ENCODE measurements at places on chromosomes 3 and 15.

DNA sequence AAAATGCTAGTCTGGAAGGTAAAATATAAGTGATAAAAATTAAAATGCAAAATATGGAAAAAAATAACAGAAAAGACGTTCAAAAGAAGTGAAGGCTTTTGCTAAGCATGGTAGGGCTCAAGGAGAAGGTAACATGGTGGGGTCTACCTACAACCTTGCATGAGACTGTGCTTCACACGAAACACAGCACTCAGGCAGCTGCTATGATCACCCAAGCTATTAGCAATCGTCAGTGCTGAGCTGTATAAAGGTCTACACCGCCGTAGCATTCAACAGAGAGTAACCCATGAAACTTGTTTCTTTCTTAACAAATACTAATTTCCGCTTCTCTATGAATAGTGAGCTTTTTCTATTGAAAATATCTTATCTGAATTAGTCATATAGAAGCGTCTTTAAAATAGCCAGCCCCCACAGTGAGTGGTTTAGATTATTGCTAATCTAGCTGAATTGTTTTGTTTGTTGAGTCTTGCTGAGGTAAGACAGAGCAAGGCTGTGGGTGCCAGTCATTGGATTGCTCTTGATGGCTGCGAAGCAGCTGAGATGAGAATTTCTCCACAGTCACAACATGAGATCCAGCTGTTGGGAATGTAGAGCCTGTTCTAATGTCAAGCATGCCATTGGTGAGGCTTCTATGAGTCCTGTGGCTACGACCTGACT, 230.0 kb downstream of the KLF13 start:
- DNase-seq = no peak

- peak; percentile 34 for DNase-seq
Measured at GRCh38 chr3:15310491-15311370, 21.7 kb downstream of the SH3BP5 start.

DNA sequence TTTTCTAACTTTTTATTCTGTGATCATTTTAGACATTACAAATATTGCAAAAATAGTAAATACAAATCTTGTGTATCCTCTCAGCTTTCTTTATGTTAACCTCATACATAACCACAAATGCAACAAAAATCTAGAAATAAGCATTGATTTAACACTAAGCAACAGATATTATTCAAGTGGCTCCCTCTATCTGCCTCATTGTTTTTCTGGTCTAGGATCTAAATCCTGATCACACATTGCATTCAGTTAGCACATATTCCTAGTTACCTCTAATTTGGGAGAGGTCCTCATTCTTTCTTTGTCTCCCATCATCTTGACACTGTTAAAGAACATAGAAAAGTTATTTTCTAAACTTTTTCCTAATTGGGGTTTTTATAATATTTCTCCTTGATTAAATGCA, 1126.0 kb downstream of the ROBO2 start:
- no peak for DNase-seq

- DNase-seq = no peak
Measured at GRCh38 chr3:190533511-190534281, 19.8 kb downstream of the IL1RAP start.

GRCh38 chr15:62566248-62566647, 401.2 kb upstream of the C2CD4B start:
- DNase-seq = no peak

GRCh38 chr15:88894819-88895767, at the start of gene HAPLN3:
HAPLN3 (minus strand) TSS chr15:88895544; CDS start chr15:88887298, 8,246 bp downstream.
- peak; percentile 65 for DNase-seq

GRCh38 chr3:49616491-49616941, 57.6 kb upstream of the APEH start:
- no peak for DNase-seq

DNA sequence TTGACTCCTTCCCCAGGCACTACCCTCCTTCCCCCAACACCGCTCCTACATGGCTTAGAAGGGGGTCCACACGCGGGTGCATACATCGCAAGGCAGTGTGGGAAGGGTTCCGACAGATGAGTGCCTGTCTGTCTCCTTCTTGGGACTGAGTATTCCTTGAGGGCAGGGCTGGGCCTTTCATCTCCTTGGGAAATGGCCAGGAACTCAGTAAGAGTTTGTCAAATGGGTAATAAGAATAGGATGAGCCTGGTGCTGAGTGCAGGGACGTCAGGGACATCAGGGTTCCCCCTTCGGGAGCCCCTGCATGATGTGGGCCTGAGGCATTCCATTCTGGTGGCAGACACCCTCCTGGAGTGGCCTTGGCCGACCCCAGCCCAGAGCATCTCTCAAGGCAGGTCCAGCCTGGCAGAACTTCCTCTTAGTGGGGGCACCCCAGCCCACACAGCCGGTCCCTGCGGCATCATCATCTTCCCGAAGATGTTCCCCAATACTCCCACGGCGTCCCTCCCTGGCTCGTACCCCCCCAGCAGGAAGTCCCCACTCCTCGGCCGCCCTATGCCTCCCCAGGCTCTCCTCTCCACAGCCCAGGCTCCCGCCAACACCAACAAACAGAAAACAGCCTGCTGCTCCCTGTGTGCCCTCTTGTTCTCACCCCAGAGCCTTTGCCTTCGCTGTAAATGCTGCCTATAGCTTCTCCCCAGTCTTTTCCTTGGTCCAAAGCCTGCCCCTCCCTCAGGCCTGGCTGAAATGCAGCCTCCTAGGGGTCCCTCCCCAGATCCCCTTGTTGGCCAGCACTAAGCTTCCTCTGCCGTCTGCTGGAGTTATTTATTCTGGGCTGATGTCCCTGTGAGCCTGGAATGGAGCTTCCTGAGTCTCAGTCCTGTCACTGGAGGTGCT, 67.5 kb upstream of the LCTL start:
- DNase-seq = no peak

DNA sequence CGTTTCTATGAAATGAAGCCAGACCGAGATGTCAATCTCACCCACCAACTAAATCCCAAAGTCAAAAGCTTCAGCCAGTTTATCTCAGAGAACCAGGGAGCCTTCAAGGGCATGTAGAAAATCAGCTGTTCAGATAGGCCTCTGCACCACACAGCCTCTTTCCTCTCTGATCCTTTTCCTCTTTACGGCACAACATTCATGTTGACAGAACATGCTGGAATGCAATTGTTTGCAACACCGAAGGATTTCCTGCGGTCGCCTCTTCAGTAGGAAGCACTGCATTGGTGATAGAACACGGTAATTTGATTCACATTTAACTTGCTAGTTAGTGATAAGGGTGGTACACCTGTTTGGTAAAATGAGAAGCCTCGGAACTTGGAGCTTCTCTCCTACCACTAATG, 41.9 kb upstream of the TRA2B start:
- no peak for DNase-seq

- DNase-seq = no peak
Measured at GRCh38 chr3:151067158-151067557, 18.3 kb upstream of the MED12L start.

DNA sequence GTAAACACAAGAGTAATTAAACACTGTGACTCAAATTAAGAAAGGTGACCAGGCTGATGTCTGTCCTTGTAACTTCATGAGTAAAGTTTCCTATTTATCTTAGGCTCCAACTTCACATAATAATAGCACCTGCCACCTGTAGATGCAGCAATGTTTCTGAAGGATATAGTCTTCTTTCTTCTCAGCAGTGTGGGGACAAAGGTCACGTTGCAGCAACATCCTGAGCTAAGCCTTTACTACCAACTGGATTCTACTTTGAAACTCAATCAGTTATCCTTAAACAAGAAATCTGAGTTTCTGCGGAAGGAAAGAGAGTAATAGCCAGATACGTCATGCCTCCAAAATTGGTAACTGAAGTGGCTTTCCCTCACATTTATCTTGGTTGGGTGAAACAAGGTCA, 253.1 kb downstream of the RBMS3 start:
- no peak for DNase-seq

GRCh38 chr15:26521691-26522198, 251.1 kb downstream of the GABRB3 start:
- no peak for DNase-seq

GRCh38 chr15:78311292-78311691, 11.9 kb upstream of the SKIC8 start:
- DNase-seq = no peak

DNA sequence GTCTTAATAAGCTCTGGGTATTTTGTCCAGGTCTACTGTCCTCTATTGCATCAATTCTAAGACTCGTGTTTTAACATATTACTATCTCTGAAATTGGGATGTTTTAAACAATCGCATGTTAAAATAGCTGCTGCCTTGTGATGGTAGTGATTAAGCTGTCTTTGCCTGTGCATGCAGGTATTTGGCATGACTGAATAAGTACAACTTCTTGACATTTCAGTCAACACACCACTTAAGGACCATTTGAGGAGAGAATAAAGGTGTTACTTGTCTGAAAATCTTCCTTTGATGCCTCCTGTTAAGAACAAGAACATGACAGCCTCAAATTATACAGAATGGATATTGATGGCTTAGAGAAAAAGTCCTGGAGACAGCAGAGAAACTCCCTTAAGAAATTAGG, 33.0 kb downstream of the SLC35A5 start:
- no peak for DNase-seq

- no peak for DNase-seq
Measured at GRCh38 chr15:90239371-90239770, 5.4 kb downstream of the GDPGP1 start.

- DNase-seq = no peak
Measured at GRCh38 chr15:69823223-69823907, 274.4 kb downstream of the TLE3 start.

DNA sequence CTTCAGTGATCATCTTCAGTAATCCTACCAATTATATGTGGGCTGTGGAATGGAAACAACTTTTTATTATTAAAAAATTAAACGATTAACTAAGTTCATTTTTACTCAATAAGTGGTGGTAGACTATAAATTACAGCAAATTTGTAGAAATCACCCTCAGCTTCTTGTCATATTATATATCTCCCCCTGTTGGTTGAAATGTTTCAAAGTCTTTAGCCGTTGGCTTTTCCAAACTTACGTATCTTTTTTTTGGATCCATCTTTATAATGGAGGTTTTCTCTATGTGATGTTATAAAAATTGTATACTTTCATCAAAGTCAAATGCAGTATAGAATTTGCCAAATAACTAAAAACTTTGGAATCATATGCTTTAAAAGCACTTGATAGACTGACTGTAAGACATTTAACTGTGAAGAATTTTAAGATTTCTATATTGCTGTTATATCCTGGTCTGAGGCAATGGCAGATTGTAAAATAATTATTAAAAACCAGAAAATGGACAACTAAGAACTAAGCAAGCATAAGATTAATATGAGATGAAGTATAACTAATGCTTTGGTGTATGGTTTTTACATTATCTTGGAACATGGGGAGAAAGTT, 44.7 kb downstream of the ATP11B start:
- no peak for DNase-seq

GRCh38 chr15:92938387-92938786, 38.3 kb downstream of the CHD2 start:
- no peak for DNase-seq

DNA sequence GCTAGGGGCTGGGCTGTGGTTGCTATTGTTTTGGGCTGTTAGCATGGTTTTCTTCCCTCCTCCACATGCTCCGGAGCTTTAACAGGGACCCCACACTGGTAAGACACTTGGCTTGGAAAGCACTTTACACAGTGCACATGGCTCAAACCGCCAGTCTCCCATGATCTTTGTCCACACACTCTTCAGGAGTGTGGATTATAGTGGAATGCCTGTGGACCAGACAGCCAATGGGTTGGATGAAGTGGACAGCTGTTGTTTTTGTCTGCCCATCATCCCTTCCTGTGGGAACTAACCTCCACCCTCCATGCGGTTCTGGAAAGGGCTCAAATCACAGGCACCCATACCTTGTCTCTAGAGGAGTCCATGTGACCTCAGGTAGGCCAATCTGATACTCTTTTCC, 10.0 kb downstream of the PAQR9 start:
- no peak for DNase-seq

DNA sequence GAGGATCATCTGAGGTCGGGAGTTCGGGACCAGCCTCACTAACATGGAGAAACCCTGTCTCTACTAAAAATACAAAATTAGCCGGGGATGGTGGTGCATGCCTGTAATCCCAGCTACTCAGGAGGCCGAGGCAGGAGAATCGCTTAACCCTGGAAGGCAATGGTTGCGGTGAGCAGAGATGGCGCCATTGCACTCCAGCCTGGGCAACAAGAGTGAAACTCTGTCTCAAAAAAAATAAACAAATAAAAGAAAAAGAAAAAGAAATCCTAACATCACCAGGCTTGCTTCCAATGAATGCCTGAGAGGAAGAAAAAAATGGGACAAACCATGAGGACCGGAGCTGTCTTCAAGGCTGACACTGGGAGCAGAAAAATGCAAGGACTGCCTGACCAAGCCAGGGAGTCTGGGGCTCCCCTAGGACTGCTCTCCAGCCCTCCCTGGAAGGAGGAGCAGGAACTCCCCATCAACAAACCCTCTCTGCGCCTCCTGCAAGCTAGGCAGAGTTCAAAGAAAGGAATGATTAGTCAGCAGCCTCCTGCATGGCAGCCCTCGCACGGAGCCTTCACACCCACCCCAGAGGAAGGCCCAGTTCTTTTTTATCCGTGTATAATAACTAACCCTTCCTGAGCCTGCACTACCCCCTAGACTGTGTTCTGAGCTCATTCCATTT, 55.4 kb downstream of the NUP210 start:
- no peak for DNase-seq

- no peak for DNase-seq
Measured at GRCh38 chr3:128804811-128805155, 74.6 kb upstream of the ACAD9 start.

DNA sequence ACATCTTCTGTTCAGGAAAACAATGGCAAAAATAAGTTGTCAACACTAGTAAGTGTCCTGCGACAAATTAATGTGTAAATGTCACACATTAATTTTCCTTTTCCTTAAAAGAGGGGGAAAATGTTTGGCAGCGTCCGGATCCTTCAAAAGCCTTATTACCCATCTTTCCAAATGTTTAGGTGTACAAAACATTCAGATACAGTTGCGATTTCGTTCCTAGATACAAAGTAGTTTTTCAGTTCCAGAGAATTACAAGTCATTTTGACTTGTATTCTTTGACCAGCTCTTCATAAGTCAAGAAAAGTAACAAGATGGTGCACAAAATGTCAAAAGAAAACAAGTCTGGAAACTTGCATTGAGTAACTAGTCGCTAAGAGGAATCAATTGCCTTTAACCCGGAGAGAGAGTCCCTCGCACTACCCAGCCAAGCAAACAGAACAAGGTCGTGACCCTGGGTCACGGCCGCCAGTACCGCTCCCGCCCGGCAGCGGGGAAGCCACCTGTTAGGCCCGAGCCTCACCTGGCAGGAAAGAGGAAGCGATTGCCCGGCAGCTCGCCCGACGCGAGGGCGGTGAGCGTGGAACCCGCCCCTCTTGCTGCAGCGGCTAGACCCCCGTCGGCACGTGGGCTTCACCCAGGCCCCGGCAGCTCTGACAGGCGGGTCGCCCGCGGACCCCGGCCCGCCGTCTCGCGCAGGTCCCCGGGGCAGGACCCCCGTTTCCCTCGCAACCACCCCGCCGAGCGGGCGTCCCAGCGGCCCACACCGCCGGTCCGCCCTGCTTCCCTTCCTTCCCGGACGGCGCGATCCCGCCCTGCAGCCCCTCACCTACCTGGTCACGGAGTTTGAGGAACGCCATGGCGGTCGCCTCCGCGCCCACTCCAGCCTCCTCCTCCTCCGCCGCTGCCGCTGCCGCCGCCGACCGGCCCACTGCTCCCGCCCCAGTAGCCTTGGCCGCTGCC, 61.0 kb upstream of the ANKRD28 start:
- peak; percentile 20 for DNase-seq
